Panc1 (cell line): ENCODE measurements at places on chromosomes 7 and 10.

- no peak for DNase-seq
Observed at GRCh38 chr7:137094-137891, 55.1 kb upstream of the FAM20C start.

DNA sequence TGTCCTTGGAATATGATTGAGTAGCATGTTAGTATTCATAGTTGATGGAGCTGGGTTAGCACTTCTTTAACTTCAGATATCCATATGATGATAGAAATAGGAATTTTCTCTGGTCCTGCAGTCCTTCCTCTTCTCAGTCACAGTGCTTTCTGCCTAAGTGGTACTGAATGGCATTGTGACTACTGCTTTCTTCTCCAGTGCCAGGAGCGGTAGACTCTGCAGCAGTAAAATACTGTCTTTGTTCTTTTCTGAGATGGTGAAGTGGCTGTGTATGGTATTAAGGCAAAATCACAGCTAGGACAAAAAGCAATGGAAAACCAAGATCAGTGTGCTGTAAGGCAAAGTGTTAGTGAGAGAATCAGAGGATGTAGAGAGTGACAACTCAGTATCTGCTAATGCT, 46.6 kb downstream of the C1GALT1 start:
- no peak for DNase-seq

- no peak for DNase-seq
Observed at GRCh38 chr7:46153951-46154787, 233.1 kb upstream of the IGFBP3 start.

GRCh38 chr10:129179245-129179971, 287.6 kb upstream of the MGMT start:
- DNase-seq: no peak

DNA sequence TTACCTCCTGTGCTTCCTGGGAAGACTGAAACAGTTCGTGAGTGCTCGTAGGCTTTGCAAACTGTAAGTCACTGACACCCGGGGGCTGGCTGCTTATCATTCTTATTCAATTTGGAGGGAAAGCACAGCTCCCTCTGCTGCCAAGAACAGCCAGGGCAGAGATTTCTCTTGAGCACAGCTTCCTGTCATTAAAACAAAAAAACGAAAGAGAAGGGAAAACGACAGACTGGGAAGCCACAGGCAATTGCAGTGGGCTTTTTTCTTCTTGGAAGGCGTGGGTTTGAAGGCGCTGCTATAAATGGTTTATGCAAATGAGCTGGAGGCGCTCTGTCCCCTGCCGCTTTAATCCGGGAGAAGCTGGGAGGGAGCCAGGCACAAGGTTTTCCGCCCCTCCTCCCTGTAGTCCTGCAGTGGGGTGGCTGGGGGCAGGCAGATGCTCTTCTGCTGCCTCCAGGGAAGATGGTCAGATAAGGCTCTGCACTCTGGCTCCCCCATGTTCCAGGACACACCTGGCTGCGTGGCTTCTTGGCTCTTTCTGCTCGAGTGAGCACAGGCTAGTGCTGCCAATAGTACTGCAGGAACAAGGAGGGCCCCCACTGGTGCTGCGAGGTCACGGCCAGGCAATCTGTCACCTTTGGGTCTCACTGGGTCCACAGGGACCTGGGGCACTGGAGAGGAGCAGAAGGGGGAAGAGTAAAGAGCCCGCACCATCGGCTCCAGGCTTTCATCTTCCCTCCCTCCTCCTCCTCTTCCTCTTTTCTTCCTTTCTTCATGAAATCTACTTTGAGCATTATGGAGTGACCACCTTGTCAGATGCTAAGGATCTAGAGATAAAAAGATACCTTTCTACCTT, 49.5 kb downstream of the NEURL1 start:
- no peak for DNase-seq

DNA sequence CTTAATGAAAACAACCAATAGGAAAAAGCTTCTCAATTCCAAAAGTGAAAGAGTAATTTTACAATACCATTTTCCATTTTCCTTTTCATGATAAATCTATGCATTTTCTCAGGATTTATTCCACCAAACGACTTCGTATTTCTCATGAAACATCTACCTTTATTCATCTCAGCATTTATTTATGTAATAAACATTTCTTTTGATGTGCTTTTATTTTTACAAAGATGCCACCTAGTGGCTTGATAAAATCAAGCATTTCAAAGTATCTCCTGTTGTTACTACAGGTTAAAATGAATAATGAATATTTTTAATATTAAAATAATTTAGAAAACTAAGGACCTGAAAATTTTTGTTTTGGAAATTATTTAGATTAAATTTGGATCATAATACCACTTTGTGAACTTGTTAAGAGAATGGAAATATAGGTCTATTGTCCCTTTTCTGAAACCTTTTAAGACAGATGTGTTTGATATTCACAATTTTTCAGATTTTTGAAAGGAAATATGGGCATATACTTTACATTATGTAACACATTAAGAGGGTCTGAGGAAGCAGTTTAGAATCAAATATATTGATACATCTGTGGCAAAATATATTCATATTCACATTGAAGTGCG, 2.7 kb upstream of the IQUB start:
- DNase-seq: no peak

DNA sequence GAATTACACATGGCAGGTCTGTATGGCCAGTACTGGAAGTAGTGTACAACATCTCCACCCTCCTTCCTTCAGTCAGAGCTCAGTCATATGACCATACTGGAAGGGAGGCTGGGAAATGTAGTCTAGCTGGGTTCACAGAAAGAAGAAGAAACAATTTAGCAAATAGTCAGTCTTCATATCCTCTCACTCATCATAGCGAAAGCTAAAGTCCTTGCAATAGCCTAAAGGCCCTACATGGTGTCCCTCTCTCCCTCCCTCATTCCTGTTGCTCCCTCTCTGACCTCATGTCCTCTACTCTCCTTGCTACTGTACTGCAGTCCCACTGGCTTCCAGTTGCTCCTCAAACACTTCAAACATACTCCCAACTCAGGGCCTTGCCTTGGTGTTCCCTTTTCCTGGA, 4.3 kb upstream of the CALU start:
- DNase-seq: no peak

DNA sequence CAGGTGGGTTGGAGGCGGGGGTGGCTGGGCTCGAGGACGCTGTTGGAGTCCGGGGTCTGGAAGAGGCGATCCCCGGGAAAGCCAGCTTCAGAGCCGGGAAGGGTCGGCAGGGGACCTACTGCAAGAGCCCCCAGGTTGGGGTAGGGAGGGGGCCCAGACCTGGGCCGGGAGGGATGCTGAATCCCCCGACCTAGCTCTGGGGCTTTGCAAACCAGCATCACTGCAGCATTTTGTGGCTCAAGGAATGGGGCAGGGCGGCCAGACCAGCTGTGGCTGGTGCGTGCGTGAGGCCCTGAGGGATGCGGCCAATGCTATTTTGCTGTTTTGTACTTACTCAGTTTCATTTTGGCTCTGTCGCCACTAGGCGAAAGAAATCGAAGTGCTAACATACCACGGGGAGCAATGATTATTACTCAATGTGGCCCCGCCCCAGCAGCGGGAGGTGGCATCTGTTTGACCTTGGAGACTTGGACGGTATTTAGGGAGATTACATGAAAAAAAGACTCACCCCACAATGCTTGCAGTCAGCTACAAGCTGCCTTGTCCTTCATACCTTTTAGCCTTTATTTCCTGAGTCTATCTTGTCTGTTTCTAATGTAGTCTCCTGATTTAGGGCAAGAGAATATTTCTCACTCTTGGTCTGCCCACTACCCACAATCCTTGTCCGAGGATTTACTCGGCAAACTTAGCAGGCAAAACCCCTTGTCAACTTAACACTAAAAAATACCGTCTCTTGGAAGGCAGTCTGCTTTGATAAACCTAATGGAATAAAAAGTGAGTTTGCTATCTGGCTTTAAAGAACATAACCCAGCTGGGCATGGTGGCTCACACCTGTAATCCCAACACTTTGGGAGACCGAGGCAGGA, 16.2 kb downstream of the HSPB1 start:
- DNase-seq: no peak

GRCh38 chr10:93941606-93942005, 47.8 kb downstream of the SLC35G1 start:
- DNase-seq: no peak

DNA sequence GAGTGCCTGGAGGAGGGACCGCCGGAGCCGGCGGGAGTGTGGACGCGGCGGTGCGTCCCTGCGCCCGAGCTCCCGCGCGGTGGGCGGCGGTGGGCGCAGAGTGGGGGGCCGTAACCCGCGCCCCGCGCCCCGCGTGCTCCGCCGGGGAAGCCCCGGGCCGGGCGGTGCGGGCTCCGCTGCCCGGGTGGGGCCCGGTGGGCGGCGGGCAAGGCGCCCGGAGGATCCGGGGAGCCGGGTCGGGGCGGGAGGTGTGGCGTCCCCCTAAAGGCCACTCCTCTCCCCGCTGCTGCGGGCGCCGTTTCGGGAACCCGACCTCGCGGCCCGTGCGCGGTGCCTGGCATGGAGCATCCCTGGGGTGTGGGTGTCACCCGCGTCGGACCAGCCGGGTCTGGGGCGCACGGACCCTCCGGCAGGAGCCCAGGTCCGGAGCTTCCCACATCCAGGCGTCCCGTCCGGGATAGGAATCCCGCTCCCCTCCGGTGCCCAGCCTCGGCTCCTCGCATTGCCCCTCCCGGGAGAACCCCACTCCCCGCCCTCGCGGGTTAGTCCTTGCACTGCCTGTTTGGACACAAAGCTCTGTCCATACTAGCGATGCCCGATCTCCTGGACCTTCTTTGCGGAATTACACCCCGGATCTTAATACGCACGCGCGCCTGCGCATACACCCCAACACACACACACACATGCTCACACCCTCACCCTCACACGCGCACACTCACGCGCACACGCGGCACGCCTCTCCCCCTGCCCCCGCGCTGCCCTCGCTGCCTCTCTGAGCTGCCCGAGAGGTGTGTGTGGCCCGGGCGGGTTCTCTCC, 723 bp downstream of the MTURN start:
- DNase-seq: no peak

- DNase-seq: no peak
Observed at GRCh38 chr10:43952760-43953159, 304.1 kb upstream of the ZNF32 start.

DNA sequence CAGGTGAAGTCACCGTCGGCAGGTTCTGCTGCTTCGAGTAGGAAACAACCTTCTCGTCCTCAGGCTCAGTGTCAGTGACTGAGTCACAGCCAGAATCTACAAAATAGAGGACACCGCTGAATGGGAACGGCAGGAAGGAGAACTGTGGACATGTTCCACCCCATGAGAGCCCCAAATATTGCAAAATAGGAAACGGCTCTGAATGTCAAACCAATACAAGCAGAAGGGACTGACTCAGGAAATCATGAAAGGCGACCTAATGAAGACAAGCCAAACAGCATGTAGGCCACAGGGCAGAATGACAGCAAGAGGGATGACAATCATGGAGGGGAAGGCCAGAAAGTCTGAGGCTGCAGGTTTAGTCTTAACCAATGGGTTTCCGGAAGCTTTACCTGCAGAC, 63.5 kb downstream of the PIK3AP1 start:
- no peak for DNase-seq

DNA sequence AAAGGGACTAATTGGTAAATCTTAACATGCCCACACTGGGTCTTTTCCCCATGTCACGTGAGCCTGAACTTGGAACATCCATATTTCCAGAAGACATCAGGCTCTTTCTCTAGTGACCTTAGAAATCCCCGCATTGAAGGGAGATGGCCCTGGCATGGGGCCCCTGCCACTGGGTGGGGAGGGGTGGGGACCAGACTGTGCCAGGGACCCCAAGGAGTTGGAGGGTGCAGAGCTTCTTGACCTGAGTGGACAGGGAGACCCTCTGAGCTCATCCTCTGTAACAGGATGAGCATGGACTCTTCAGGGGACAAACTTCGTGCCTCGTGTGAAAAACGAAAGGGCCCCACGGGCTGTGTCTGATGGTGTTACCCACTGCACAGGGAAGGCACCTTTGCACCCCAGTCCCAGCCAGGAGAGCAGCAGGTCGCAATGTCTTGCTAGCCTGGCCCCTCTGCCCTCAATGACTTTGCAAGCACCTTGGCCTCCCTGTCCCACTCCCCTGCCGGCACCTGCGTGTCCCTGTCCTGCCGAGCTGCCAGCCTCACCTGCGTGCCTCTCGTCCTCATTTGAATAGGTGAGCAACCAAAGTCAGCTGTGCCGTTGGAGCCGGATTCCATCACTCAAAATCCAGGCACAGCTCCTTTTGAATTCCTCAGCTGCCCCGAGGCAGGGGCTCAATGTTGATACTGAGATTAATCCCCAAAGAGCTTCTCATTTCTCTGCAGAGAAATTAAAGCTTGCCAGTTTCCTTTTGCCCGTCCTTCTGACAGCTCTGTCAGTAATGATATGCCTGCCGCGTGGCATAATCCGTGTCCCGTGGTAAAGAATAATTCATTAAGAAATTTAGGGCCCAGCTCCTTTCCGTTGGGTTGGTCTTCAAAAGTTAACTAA, 234.9 kb downstream of the EBF3 start:
- DNase-seq: no peak

DNA sequence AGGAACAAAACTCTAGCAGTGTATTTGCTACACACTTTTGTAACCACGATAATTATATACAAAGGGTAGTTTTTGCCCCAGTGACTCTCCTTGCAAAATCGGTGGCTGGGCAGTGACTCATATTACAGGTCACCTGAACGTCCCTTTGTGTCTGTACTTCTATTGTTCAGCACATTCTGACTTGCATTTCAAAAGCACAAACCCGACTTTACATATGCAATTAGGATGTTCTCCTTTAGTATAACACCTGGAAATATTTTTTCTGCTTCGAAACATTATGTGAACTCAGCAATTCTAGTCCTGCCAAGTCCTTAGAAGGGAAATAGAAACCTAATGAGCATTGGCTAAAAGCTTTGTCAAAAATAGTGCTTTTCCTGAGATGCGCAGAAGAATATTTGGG, 6.0 kb downstream of the PRR15 start:
- no peak for DNase-seq

DNA sequence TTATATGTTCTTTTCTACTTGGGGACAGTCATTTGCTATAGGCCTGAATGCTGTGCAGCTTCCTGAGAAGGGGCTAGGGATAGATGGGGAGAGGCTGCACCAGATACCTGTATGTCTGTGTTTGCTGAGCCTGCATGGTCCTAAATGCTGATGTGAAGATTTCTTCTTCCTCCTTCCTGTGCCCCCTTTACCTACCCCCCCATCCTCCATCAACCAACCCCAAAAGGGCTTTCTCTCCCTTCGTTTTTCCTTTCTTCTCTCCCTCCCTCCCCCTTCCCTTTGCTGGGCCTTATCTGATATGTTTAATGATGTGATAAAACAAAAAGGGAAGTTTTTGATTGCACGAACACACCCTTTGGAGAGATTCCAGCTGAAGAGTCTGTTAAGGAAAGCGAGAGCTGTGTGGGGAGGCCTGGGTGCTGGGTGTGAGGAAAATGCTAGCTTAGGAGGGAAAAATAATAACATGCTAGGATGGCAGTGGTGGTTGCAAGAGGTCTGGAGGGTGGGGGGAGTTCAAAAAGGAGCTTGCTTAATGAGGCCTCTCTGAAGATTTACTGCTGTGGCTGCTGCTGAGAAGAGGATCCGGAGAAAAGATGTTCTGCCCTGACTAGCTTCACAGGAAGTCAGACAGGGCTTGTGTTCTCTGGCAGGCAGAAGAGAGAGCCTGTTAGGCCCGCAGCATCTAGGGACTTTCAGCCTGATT, 101.8 kb downstream of the SAMD9 start:
- DNase-seq: no peak

- no peak for DNase-seq
Observed at GRCh38 chr7:132480534-132480933, 95.7 kb downstream of the PLXNA4 start.
